ENCODE measurements at places on chromosomes 2 and 18.

GRCh38 chr18:40431071-40431985, 1523.7 kb upstream of the PIK3C3 start:
- H3K36me3 ChIP-seq = no peaks in the 10 kb centered on the region
- no peaks in the 10 kb centered on the region for H3K27me3 ChIP-seq
- no peaks in the 10 kb centered on the region for H3K4me1 ChIP-seq
- no peak overlapping the region for H3K4me3 ChIP-seq
- DNase-seq = no peak

- H3K4me3 ChIP-seq = no peak overlapping the region
- H3K27me3 ChIP-seq = no peaks in the 10 kb centered on the region
- H3K36me3 ChIP-seq = no peaks in the 10 kb centered on the region
- H3K4me1 ChIP-seq = no peaks in the 10 kb centered on the region
- DNase-seq = no peak
Measured at GRCh38 chr2:60033325-60033724, 520.1 kb downstream of the BCL11A start.

DNA sequence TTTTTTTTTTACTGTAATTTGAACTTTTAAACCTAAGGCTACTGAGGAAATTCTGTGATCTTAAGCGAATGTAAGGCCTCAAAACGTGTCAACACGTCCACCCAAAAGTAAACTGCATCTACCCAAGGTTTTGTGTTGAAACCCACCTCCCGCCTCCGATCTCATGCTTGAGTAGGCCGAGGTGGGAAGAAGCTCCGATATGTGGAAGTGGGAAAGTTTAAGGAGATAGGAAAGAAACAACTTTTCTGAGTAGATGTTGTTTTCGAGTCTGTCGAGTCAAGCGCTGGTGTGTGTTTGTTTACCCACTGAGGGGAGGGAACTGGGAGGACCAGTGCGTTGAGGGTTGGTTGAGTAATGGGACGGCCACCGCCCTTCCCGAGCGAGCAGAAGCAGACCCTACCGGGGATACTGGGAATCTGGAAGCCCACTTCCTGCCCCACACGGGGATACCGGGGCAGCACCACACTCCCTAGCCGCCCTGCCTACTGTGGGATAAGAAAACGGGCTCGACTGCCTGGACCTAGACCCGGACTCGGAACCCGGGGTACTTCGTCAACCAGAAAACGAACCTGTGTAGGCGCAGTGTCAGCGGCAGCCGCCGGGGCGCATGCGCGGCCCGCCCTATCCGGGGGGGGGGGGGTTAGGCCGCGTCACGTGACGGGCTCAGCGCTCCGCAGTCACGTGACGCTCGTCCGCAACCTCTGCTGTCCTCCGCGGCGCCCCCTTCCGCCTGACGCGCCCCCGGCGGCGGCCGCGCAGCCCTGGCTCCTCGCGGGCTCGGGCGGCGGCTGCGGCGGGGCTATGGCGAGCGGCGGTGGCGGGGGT, at the start of gene RETREG2:
TSS of gene RETREG2 (plus strand) at position 724 of the 825 bp plus-strand sequence. CDS start at position 802, 78 bp downstream.
- peaks cover 42% of the 10 kb centered on the region for H3K36me3 ChIP-seq
- no peaks in the 10 kb centered on the region for H3K27me3 ChIP-seq
- H3K4me1 ChIP-seq = peaks cover 54% of the 10 kb centered on the region
- DNase-seq = peak; percentile 73

DNA sequence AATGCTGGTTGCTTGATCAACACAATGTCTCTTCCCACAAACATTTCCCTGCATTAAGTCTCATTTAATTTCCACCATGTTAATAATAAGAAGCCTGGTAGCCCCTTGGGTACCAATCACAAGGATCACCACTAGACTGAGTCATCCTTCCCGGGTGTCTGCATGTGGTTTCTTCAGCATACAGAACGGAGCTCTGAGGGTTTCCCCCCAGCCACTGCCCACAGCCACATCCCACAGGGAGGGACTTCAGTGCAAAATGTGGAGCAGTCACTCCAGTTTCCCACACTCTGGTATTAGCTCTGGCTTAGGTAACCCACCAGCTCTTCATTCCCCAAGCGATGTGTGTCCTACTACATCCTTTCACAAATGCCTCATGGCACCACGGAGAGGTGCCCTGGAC, 42.7 kb upstream of the POLE4 start:
- no peak overlapping the region for H3K4me3 ChIP-seq
- no peaks in the 10 kb centered on the region for H3K36me3 ChIP-seq
- no peaks in the 10 kb centered on the region for H3K27me3 ChIP-seq
- DNase-seq = no peak

DNA sequence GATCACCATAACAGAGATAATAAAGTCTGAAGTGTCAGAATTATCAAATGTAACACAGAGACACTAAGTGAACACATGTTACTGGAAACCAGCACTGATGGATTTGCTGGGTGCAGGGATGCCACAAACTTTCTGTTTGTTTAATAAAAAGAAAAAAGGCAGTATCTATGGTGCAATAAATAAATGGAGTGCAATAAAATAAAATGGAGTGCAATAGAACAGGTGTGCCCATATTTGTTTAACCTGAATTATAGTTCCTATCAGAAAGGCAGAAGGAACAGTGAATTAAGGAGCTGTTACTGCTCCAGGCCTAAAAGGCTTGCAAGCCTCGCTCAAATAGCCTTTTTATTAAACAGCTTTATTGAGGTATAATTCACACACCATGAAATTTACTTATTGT, 81.0 kb upstream of the KIDINS220 start:
- no peak overlapping the region for H3K27ac ChIP-seq
- no peaks in the 10 kb centered on the region for H3K27me3 ChIP-seq
- H3K4me1 ChIP-seq = no peaks in the 10 kb centered on the region

Data from CD8-positive, alpha-beta memory T cell (primary cell).